ENCODE measurements at places on chromosomes 5 and 9. TPM values are rescaled to one million over a fixed set of nuclear protein-coding genes. Genes with fewer than 3 reads are reported as not detected.

DNA sequence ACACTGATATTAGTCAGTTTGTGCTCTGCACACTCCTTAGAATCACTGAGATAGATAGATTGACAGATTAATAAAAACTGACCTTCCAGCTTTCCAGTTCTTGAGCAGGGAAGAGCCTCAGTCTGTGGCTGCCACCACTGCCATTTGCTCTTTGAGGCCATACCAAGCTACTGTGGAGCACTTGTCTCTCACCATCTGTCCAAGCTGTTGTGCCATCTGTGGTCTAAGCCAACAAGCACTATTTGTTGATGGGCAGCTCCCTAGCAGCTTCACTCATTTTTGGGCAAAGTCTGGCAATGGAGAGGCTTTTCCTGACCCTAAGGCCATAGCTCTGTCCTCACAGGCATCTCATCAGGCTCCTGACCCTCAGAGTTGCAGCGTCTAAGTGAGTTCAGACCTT, 30.4 kb downstream of the HTR1A start:
- H3K4me3 ChIP-seq: no peak overlapping the region
- H3K27me3 ChIP-seq: no peaks in the 10 kb centered on the region
- H3K4me1 ChIP-seq: no peaks in the 10 kb centered on the region
- DNase-seq: no peak
- no peaks in the 10 kb centered on the region for H3K36me3 ChIP-seq
- no peak overlapping the region for H3K27ac ChIP-seq

The PRSS3 gene
- not detected for total RNA-seq

The TAF1L gene
- not detected for total RNA-seq

- H3K4me1 ChIP-seq: peaks cover 7% of the 10 kb centered on the region
- H3K27ac ChIP-seq: no peak overlapping the region
- no peaks in the 10 kb centered on the region for H3K27me3 ChIP-seq
- no peak for DNase-seq
- H3K36me3 ChIP-seq: no peaks in the 10 kb centered on the region
Observed at GRCh38 chr9:127578627-127578951, 33.5 kb upstream of the STXBP1 start.

GRCh38 chr9:94079236-94079635, 5.0 kb upstream of the PTPDC1 start:
- no peaks in the 10 kb centered on the region for H3K27me3 ChIP-seq
- H3K27ac ChIP-seq: no peak overlapping the region
- no peak overlapping the region for H3K4me3 ChIP-seq
- no peaks in the 10 kb centered on the region for H3K4me1 ChIP-seq

- H3K27ac ChIP-seq: no peak overlapping the region
- no peaks in the 10 kb centered on the region for H3K4me1 ChIP-seq
- H3K36me3 ChIP-seq: no peaks in the 10 kb centered on the region
- no peak for DNase-seq
- H3K27me3 ChIP-seq: no peaks in the 10 kb centered on the region
Observed at GRCh38 chr5:9429691-9430215, 116.1 kb downstream of the SEMA5A start.

GRCh38 chr5:149195337-149195887, 54.1 kb downstream of the ABLIM3 start:
- no peaks in the 10 kb centered on the region for H3K36me3 ChIP-seq
- H3K27ac ChIP-seq: no peak overlapping the region
- no peak for DNase-seq
- no peak overlapping the region for H3K4me3 ChIP-seq
- peaks cover 3% of the 10 kb centered on the region for H3K27me3 ChIP-seq
- no peaks in the 10 kb centered on the region for H3K4me1 ChIP-seq

DNA sequence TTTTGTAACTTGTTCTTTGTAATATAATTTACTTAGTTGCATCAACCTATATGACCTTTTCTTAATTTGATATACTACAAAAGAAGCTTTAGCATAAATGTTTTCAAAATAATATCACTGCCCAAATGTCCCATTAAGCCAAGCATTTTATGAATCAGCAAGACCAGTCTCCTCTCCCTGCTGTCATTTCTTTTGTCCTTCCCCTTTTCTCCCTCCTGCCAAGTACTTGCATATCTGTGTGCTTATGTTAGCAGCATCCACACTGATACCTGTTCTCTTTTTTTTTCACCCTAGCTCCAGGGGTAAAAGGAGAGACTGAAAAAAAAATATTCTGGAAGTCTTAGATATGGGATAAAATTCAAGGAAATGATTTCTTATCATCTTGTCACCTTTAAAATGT, 69.7 kb downstream of the ZSWIM6 start:
- H3K36me3 ChIP-seq: no peaks in the 10 kb centered on the region
- H3K27ac ChIP-seq: no peak overlapping the region
- H3K4me3 ChIP-seq: no peak overlapping the region

The SLC12A7 gene
- total RNA-seq: 87.4 TPM

GRCh38 chr9:136847826-136848392, 1.3 kb upstream of the PHPT1 start:
- no peak overlapping the region for H3K27ac ChIP-seq
- peaks cover 21% of the 10 kb centered on the region for H3K4me1 ChIP-seq
- no peaks in the 10 kb centered on the region for H3K36me3 ChIP-seq
- peak overlapping the region; percentile 53 for H3K4me3 ChIP-seq
- DNase-seq: peak; percentile 87
- no peaks in the 10 kb centered on the region for H3K27me3 ChIP-seq

The SH2D3C gene
- 51.9 TPM for total RNA-seq

DNA sequence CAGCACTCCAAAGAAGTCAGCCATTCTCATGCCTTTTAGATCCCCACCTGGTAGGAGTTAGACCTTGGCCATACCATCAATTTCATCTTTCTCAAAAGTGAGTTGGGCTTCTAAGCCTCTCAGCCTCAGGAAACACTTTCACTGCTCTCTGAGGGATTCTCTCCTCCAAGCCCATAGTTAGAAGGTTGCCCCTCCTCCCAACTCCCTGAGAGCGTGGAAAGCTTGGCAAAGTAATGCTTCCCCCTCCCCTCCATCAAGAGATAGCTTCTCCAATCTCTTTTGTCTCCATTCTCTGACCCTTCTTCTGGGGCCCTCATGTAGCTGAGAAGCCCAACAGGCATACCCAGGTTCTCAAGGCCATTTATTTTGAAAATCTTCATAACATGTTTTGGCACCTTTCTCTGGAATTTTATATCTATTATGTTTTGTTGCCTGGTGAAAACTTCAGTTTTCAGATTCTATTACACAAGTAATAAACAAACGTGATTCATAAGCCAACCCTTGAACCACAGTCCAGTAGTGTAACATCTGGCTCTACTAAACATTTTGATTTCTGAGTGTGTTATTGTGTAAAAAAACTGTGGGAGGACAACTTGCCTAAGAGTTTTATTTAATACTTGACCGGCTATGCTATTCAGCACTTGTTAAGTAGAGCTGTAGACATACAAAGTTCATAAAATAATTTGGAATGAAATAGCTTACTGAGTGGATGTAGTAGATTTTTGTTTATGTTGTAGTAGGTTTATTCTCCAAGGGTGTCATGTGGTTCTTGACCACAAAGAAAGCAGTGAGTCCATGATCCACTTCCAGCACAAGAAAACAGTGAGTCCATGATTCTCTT, 17.1 kb downstream of the LVRN start:
- H3K27ac ChIP-seq: no peak overlapping the region
- H3K4me1 ChIP-seq: no peaks in the 10 kb centered on the region
- H3K27me3 ChIP-seq: no peaks in the 10 kb centered on the region
- DNase-seq: no peak

The PCDHGA7 gene
- 0.16 TPM for total RNA-seq

The RASGRF2 gene
- total RNA-seq: 55.2 TPM

DNA sequence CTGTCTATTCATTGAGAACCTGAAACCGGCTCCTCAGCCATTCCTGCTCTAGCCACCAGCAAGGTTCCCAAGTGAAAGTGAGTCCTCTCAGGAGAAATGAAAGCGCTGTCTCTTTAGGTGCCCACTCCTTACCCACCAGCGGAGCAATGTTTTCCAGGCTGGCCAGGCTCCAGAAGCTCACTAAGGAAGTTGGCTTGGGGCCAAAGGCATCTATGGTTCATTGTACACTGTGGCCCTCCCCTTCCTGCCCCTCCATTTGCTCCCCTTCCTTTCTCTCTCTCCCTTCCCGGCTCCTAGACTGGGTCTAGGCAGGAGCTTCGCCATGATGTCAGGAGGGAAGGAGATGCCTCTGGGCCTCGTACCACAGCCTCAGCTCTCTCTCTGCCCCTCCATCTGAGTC, 1.1 kb upstream of the GABRP start:
- no peaks in the 10 kb centered on the region for H3K36me3 ChIP-seq
- no peak overlapping the region for H3K27ac ChIP-seq
- no peaks in the 10 kb centered on the region for H3K27me3 ChIP-seq
- no peaks in the 10 kb centered on the region for H3K4me1 ChIP-seq
- H3K4me3 ChIP-seq: no peak overlapping the region

GRCh38 chr5:83512061-83512745, 40.7 kb downstream of the VCAN start:
- no peak overlapping the region for H3K4me3 ChIP-seq
- DNase-seq: no peak
- no peaks in the 10 kb centered on the region for H3K27me3 ChIP-seq
- no peaks in the 10 kb centered on the region for H3K4me1 ChIP-seq
- no peak overlapping the region for H3K27ac ChIP-seq

- DNase-seq: no peak
- no peaks in the 10 kb centered on the region for H3K27me3 ChIP-seq
- H3K4me3 ChIP-seq: no peak overlapping the region
- no peak overlapping the region for H3K27ac ChIP-seq
- H3K4me1 ChIP-seq: no peaks in the 10 kb centered on the region
- no peaks in the 10 kb centered on the region for H3K36me3 ChIP-seq
Observed at GRCh38 chr5:171639966-171640365, 145.7 kb upstream of the SMIM23 start.

DNA sequence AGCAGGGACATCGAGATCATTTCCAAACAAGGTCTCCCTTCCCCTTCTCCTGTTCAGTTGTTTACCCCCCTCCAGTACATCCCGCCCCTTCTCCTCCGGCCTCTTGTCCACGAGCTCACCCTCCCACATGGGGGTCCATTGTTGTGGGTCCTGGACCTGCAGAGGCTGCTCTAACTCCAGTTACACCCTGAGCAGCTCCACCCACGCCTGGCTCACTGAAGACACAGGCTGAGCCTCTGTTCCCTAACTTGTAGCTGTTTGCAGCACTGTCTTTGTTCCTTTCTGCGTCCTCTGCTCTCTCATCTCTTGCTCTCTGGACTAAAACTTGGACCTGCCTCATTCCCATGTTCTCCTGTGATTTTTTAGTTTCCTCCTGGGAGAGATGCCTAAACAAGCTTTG, 377.5 kb downstream of the MED10 start:
- no peaks in the 10 kb centered on the region for H3K27me3 ChIP-seq
- no peak for DNase-seq
- no peaks in the 10 kb centered on the region for H3K4me1 ChIP-seq
- no peak overlapping the region for H3K27ac ChIP-seq
- H3K4me3 ChIP-seq: no peak overlapping the region

GRCh38 chr5:161397448-161397847, 149.1 kb downstream of the GABRB2 start:
- H3K36me3 ChIP-seq: no peaks in the 10 kb centered on the region
- no peak overlapping the region for H3K4me3 ChIP-seq
- no peak overlapping the region for H3K27ac ChIP-seq
- no peaks in the 10 kb centered on the region for H3K27me3 ChIP-seq

DNA sequence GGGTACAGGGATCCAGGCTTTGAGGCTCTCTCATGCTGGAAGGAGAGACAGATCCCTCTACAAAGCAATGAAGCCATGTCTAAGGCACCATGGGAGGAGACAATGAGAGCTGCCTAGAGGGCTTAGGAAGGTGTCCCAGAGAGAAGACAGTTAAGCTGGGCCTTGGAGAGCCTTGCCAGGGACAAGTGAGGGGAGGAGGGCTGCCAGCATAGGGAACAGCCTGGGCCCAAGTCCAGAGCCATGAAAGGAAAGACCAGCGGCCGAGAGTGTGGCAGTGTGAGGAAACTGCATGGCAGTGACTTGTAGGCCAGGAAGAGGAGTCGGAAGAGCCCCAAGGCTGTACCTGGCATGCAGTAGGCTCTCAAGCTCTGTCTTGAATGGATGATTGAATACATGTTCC, 88.5 kb downstream of the PSD2 start:
- H3K4me3 ChIP-seq: no peak overlapping the region
- H3K27ac ChIP-seq: no peak overlapping the region
- H3K4me1 ChIP-seq: no peaks in the 10 kb centered on the region
- no peaks in the 10 kb centered on the region for H3K27me3 ChIP-seq
- no peaks in the 10 kb centered on the region for H3K36me3 ChIP-seq
- no peak for DNase-seq

- no peak overlapping the region for H3K4me3 ChIP-seq
Observed at GRCh38 chr5:12624776-12625560, 720.7 kb upstream of the CTNND2 start.

- no peaks in the 10 kb centered on the region for H3K27me3 ChIP-seq
- H3K36me3 ChIP-seq: no peaks in the 10 kb centered on the region
- H3K27ac ChIP-seq: no peak overlapping the region
- H3K4me3 ChIP-seq: no peak overlapping the region
- H3K4me1 ChIP-seq: no peaks in the 10 kb centered on the region
- no peak for DNase-seq
Observed at GRCh38 chr9:129289131-129289731, 111.2 kb upstream of the IER5L start.

The DOCK2 gene
- total RNA-seq: 202 TPM

- no peaks in the 10 kb centered on the region for H3K4me1 ChIP-seq
- no peak overlapping the region for H3K27ac ChIP-seq
- no peaks in the 10 kb centered on the region for H3K36me3 ChIP-seq
Observed at GRCh38 chr5:94248175-94248875, 370.1 kb downstream of the KIAA0825 start.

The CBY3 gene
- not detected for total RNA-seq

The PRR7 gene
- 31.8 TPM for total RNA-seq

The CAVIN4 gene
- not detected for total RNA-seq

GRCh38 chr5:165296401-165297130, 1791.1 kb downstream of the MAT2B start:
- H3K36me3 ChIP-seq: no peaks in the 10 kb centered on the region
- H3K27me3 ChIP-seq: no peaks in the 10 kb centered on the region
- no peak for DNase-seq
- H3K4me1 ChIP-seq: no peaks in the 10 kb centered on the region
- no peak overlapping the region for H3K4me3 ChIP-seq

DNA sequence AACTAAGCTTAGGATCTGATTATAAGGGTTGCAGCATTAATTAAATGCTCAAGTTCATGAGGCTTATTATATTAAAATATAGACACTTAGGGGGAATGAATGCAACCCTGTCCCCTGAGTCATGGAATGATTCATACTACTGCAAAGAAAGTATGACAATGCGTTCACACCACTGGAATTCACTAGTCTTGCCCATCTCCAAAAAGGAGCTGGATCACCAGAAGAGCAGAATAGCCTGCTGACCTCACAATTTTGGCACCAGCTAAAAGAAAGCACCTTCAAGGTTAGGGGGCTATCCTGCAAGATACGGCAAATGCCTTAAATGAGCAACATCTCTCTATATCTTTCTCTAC, 32.0 kb upstream of the TMED7 start:
- no peaks in the 10 kb centered on the region for H3K36me3 ChIP-seq
- no peak overlapping the region for H3K27ac ChIP-seq
- no peaks in the 10 kb centered on the region for H3K4me1 ChIP-seq
- no peaks in the 10 kb centered on the region for H3K27me3 ChIP-seq

The IFNB1 gene
- not detected for total RNA-seq

The PFN3 gene
- not detected for total RNA-seq

The OR1Q1 gene
- not detected for total RNA-seq
